Left forelimb (tissue), 1 donor: ENCODE measurements at places on chromosomes 1 and 21.

- DNase-seq = no peak
Observed at GRCh38 chr1:66492424-66492823, 41.5 kb upstream of the SGIP1 start.

GRCh38 chr1:93288558-93288957, 57.1 kb upstream of the DR1 start:
- DNase-seq = no peak

- DNase-seq = no peak
Observed at GRCh38 chr1:202217951-202218350, 24.4 kb downstream of the LGR6 start.

GRCh38 chr1:43541141-43541540, 10.5 kb downstream of the PTPRF start:
- DNase-seq = no peak

DNA sequence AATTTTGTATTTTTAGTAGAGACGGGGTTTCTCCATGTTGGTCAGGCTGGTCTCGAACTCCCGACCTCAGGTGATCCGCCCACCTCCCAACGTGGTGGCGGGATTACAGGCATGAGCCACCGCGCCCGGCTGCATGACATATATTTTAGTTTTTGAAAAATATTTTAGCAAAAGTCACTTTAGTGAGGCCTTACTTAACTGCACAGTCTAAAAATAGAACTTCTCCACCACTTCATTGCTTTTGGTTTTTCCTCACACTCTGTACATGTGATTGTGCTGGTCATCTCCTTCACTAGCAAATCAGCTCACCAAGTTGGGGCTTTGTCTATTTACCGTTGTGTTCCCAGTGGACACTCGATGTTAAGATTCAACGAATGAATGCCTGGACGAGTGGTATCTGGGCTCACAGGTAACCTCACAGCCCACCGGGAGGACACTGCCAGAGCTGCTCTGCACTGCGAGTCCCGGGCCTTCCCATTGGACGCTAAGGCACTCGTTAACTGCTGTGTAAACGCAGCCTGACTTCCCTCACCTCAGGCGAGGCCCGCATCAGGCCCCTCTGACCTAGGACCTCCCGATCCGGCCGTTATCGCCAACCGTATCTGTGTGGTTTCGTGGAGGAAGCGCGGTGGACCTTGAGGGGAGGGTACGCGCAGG, 14.0 kb upstream of the ZNF692 start:
- DNase-seq = peak; percentile 75

GRCh38 chr1:226125831-226126230, 60.7 kb downstream of the ACBD3 start:
- DNase-seq = peak; percentile 44

GRCh38 chr1:32179193-32179442, 357 bp upstream of the TXLNA start:
- DNase-seq = no peak

DNA sequence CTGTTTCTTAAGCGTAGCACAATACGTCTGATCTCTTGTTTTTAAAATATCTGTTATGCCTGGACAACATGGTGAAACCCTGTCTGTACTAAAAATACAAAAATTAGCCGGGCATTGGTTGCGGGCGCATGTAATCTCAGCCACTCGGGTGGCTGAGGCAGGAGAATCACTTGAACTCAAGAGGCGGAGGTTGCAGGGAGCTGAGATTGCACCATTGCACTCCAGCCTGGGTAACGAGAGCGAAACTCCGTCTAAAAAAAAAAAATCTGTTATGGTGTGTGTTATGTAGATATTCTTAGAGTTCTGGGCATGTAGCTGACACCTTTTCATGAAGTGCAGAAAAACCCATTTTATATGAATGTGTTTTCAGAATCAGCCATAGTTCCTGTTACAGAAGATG, 38.2 kb downstream of the RABGAP1L start:
- no peak for DNase-seq

GRCh38 chr1:64302971-64303370, 99.5 kb downstream of the UBE2U start:
- no peak for DNase-seq

DNA sequence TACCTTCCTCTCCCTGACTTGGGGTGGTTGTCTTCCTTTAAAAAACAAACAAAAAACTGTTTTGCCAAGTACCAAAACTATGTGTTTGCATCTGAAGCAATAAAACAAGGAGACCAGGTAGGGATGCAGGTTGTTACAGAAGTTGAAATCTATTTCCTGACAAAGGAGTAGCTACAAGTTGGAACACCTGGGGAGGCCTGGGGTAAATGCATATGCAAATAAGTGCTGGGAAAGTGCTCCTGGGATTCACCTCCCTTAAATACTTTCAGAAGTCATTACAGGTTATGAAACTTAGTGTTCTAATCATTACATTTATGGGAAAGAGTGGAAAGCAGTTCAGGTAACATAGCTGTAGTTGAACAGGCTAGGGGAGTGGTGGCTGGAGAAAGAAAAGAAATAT, 1.9 kb upstream of the TSNAX start:
- DNase-seq = no peak

- DNase-seq = no peak
Observed at GRCh38 chr1:27609618-27610240, 5.8 kb upstream of the AHDC1 start.

- no peak for DNase-seq
Observed at GRCh38 chr1:204947338-204947737, 76.7 kb downstream of the NFASC start.
